HT1080 (cell line): ENCODE measurements at places on chromosomes 5 and 9. TPM values are rescaled to one million over a fixed set of nuclear protein-coding genes. Genes with fewer than 3 reads are reported as not detected.

Gene TLX3
- not detected in 2 replicates for total RNA-seq

Gene PCDHGA9
- 0.23 and 0.29 TPM in 2 replicates for total RNA-seq

Gene FGF18
- total RNA-seq = 0.06 TPM in 1 of 2 replicates, not detected in the other

Gene TMEM171
- total RNA-seq = not detected in 2 replicates

Gene IL33
- total RNA-seq = not detected in 2 replicates

Gene ASPN
- total RNA-seq = not detected in 2 replicates

Gene PDZD2
- total RNA-seq = 0.87 and 1.1 TPM in 2 replicates

Gene LCN1
- total RNA-seq = 0.33 TPM in 1 of 2 replicates, not detected in the other

Gene WDR70
- 29.4 and 30.7 TPM in 2 replicates for total RNA-seq
